ENCODE measurements at places on chromosomes 2 and 18.

GRCh38 chr2:217023611-217024010 lies 163.7 kb upstream of the TNP1 start:
- no peak for DNase-seq

GRCh38 chr2:168935810-168936581 lies 34.9 kb downstream of the G6PC2 start:
- DNase-seq: no peak

DNA sequence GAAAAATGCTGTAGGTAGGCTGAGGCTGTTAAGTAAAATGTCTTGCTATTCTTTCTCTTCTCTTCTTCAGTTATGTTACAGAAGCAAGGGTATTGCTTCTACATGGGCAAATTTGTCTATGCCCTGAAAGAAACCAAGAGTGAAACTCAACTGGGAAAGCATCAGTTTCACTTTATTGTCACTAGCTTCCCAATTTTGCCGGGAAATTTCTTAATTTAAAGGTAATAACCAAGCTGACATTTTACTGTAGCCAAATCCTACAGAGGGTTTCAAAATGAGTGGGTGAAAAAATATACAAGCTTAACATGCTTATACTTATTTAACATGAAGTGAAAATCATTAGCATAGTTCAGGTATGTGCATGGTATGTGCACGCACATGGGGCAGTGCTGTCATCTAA lies 3.2 kb downstream of the TANK start:
- DNase-seq: no peak

DNA sequence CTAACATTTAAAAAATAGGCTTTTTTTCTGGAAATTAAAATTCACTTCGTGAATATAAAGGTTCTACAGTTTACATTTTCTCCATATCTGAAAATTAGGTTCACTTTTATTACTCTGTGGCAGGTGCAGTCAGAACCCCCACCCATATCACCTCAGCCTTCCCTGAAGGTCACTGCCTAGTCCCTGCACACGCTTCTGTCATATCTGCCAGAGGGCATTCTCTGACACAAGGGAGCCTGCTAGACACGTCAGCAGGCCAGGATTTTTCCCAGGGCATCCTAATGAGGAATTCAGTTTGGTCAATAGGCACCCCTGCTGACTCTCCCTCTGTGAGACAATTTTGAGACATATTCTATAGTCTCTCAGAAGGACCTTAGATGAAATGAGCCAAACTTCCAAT lies 475.7 kb upstream of the PKDCC start:
- no peak for DNase-seq

DNA sequence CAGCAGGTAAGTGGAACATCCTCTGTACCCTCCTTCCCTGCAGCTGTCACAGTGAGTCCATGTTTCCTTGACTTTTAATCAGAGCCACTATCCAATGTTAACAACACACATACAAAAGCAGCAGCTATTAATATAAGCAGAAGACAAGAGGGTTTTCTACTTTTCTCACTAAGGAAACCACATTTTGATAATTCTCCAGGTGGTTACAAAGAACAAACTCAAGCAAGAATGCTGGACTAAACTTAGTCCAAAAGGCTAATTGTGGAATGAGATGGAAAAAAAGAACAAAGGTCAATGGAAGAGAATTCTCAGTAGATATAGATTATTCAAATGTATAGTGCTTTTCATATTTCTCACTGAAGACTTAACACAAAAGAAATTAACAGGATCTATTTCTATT lies 176.9 kb upstream of the SLC39A10 start:
- DNase-seq: no peak

GRCh38 chr2:227390468-227391256 lies 2.9 kb upstream of the SCYGR1 start:
- no peak for DNase-seq

- DNase-seq: no peak
These were observed 1387.7 kb downstream of the SUCLG1 start for GRCh38 chr2:83071352-83071751.

- DNase-seq: no peak
These were observed 16.7 kb upstream of the ADI1 start for GRCh38 chr2:3535794-3536681.

DNA sequence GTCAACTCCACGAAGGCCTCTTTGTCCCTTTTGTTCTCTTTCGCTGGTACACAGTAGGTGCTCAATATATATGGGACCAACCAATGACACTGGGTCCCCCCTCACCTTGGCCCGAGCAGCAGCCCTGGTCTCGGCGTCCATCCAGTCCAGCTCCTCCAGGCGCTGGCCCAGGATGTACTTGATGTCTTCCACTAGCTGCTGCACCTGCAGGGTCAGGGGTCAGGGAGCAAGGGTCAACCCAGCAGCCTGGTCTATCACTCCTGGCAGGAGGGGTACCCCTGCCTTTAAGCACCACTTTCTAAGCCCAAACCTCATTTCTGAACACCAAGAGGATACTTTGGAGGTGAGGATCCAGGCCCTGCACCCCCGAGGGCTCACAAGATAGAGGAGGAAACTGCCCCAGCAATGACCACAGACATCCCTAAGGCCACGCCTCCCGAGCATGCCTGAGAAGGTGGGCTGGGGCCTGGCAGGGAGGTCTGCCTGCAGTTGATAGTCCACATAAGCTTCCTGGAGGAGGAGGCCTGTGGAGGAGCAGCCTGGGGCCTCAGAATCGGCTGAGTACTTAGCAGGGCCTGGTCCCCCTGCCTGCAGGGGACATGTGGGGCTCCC lies 4.2 kb downstream of the ECEL1 start:
- no peak for DNase-seq

DNA sequence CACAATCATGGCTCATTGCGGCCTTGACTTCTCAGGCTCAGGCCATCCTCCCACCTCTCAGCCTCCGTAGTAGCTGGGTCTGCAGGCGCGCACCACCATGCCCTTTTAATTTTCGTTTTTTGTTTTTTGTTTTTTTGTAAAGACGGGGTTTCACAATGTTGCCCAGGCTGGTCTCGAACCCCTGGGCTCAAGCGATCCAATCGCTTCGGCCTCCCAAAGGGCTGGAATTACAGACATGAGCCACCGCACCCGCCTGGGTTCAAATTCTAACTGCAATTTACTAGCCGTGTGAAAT lies 12.3 kb upstream of the DCTN1 start:
- DNase-seq: no peak

DNA sequence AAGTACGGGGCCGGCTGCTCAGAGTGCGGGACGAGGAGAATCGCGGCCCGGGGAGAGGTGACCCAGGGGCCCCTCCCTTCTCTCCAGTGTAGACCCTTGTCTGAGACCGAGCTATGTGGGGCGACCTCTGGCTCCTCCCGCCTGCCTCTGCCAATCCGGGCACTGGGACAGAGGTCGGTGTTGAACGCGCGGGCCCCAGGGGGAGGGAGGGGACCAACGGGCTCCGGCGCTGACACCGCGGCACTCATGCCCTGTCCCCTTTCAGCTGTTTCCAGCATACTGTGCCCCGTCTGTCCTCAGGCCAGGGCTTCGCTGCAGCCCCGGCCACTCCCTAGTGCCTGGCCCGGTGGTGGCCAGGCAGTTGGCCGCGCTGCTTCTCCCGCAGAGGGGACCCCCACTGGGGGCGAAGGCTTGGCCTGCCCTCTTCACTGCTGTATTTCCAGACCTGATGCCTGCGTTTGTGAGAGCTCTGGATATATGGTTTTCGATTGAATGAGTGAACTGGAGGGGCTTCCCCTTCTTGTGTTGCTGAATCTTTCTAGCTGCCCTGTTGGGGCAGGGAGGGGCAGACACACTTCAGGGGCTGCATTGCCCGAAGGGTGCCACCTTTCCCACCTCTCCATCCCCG lies 809 bp downstream of the DBI start:
- DNase-seq: no peak

DNA sequence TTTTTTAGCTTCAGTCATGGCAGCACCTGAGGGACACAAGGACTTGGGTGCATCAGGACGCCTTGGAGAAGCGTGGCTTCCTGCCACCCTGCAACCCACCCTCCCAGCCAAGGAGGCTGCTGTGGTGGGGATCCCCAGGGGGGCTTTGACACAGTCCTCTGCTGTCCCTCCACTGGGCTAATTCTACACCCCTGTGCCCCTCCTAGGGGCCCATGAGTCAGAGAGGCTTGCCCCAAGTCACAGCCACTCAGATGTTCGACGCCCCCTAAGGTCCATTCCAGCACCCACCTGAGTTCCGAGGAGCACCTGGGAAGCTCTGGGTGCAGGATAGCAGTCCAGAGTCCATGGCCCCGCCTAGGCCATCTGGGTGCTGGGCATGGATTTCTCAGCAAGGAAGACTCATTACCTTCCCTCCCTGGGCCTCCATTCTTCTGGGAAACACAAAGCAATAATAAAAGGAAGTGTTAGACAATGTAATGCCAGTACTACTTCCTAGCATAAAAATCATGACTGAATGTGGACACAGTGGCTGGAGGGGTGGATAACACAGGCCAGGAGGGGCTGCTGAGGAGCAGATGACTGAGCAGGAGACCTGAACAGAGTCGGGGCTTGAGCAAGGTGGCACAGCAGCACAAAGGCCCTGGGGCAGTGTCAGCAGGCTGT lies 3.7 kb downstream of the ALPG start:
- no peak for DNase-seq

GRCh38 chr2:54053830-54054229 lies 61.6 kb upstream of the ACYP2 start:
- DNase-seq: no peak

DNA sequence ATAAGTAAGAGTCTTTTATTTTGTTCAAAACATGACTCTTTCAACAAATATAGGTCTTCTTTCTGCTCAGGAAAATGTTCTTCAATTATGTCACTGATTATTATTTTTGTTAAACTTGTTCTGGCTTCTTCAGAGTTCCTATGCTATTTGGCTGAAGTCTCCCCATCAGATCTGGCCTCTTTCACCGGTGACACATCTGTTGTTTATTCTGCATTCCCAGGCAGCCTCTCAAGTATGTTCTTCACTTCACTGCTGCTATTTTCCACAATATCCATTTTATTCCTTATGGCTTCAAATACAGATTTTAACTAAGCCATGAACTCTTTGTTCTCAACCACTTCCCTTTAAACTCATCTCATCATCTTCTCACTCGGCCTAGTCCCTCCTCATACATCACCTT lies 45.7 kb downstream of the HDAC4 start:
- no peak for DNase-seq

GRCh38 chr2:81334046-81334445 lies 1029.5 kb upstream of the LRRTM1 start:
- no peak for DNase-seq

DNA sequence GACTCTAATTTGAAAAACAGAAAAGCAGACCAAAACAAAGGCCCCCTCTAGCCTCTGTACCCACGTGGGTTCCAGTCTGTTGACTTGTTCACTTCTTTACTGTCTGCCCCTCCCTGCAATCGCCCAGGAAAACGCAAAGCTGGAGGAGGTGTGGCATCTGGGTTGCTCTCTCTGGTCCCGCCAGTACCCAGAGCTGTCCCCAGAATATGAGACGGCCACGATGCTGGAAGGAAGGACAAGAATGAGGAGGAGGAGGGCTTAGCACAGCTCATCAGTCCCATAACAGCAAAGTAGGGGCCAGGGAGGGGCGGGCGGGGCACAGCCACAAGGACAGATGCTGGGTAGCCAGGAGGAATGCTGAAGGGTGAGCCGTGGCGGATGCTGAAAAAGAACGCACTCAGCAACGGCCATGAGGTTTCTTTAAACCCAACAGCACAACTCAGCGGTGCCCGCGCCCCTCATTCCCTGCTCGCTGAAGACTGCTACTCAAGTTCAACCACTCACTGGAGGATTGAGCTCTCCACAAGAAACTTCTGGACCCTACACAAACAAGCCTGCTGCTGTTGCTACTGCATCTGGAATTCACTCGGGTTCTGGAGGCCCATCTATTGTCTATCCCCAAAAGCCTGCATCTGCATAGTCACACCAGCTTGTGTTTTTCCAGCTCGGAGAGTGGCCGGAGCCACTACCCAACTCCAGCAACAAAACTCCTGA lies 187.7 kb downstream of the HDAC4 start:
- DNase-seq: no peak

DNA sequence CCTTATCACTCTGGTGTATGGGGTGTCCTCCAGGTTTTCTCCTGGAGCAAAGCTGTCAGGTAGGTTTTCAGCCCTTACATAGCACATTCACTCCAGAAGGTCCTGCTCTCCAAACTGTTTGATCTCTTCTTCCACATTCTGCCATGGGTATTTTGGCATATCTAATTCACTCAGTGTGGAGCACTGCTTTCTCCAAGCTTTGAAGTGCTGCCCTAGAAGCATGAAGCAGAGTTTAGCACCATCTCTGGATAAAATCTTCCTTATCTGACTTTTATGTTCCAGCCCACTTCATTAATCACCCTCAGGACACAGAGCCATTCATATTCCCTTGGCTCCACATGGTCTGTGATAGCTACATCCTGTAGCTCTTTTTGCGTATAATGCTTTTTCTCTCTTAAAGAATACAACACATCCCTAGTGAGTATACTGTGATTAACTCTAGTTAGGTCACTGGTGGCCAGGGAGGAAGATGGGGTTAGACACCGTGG lies 56.7 kb upstream of the ARHGAP28 start:
- no peak for DNase-seq

GRCh38 chr18:47996091-47996541 lies 65.7 kb upstream of the SMAD2 start:
- DNase-seq: no peak

- no peak for DNase-seq
These were observed 30.0 kb downstream of the ADCYAP1 start for GRCh38 chr18:934518-935133.

- DNase-seq: no peak
These were observed 334.6 kb upstream of the LRATD1 start for GRCh38 chr2:14297906-14298305.

DNA sequence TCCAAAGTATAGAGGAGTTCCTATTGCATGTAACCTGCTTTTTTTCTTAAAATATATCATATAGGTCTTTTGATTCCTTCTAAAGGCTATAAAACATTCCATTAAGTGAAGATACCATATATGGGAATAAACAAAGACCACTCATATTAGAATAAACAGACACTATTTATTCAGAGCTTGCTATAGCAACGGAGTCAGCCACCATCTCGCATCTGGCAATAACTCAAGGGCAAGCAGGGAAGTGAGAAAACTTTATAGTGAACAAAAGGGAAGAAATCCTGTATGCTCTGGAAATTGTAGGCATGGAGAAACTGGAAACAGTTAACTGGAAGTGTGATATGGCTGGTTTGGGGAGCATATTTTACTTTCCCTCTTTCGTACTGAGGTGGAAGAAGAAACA lies 301.9 kb downstream of the PTH2R start:
- DNase-seq: no peak

- DNase-seq: no peak
These were observed 34.9 kb downstream of the SLC20A1 start for GRCh38 chr2:112680666-112681101.

GRCh38 chr2:222739939-222740338 lies 68.5 kb downstream of the MOGAT1 start:
- DNase-seq: no peak

GRCh38 chr2:4502230-4502843 lies 799.0 kb downstream of the DCDC2C start:
- DNase-seq: no peak

GRCh38 chr18:51442012-51442411 lies 244.5 kb upstream of the MEX3C start:
- DNase-seq: no peak

All from stimulated activated CD4-positive, alpha-beta T cell treated with anti-CD3 and anti-CD28 coated beads, Interleukin-1b, Interleukin-23, amount 100 ng/mL, for 1 hour (primary cell).